ENCODE measurements at places on chromosomes 2 and 18.

- DNase-seq = no peak
Measured at GRCh38 chr2:161004379-161004778, 155.8 kb upstream of the TANK start.

DNA sequence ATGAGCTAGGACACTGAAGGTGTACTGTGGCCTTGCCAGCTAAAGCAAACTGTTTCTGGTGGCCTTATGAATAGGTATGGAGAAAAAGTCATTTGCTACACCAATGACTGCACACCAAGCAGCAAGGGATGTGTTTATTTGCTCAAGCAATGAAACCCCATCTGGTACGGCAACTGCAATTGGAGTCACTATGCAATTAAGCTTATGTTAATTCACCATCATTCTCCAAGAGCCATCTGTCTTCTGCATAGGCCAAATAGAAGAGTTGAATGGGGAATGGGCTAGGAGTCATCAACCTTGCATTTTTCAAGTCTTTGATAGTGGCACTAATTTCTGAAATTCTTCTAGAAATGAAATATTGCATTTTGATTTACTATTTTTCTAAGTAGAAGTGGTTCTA lies 372.0 kb downstream of the KCNJ3 start:
- DNase-seq = no peak

DNA sequence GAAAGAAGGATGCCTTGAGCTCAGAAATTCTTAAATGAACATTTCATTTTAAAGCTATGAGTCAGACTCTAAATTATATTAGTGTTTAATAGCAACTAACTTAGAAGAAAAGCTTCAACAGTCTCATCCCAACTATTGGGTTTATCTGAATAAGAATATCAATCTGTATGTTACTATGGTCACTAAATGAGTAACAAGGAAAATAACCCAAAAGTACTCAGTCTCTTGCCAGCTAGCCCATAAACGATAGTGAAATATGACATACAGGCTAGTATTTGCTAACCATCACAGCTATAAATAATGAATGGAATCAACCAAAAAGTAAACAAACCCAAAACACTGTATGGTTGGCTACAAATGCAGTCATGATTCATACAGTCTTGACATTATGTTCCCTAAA lies 174.9 kb downstream of the RAB3GAP1 start:
- DNase-seq = no peak

DNA sequence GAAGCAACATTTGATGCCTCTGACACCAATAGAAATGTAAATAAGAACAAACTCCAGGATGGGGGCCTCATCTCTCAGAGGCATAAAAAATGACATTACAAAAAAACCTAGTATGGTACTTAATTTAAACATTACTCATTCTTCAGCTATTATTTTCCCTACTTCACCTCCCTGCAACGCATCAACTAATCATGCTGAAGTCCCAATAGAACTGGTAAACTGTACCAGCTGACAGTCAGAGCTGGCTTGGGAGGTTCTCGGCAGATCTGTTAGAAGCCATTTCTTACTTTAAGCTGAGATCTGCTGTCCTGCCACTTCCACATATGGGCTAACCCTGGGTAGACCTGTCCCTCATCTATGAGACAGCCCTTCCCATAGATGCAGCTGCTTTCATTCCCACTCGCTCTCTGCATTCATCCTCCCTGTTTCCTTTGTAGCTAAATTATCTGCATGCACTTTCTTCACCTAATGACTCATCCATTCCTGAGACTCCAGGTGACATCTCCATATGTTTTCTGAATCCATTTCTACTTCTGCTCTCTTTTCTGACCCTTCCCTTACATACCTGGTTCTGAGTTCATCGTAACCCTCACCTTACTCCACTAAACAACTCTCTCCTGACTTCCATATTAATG lies 108.1 kb downstream of the AOX1 start:
- no peak for DNase-seq

- no peak for DNase-seq
Measured at GRCh38 chr2:143334837-143335236, 205.6 kb downstream of the ARHGAP15 start.

GRCh38 chr2:2083113-2083758 lies 247.8 kb downstream of the MYT1L start:
- no peak for DNase-seq

GRCh38 chr2:133287709-133288108 lies 280.6 kb downstream of the NCKAP5 start:
- DNase-seq = no peak

DNA sequence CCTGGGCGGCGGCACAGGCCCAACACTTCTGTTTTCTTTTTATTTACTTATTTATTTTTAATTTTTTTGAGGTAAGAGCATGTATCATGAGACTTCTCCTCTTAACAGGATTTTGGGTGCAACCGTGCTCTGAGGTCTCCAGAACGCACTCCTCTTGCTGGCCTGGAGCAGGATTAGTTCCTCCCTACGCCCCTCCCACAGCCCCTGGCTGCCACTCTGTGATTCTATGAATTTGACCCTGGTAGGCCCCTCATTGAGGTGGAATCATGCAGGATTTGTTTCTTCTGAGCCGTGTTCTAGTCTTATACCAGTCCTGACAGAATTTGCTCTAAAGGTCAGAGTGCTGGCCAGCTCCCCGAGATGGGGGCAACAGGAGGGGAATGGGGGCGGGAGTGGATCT lies 106.5 kb upstream of the HS6ST1 start:
- DNase-seq = no peak

GRCh38 chr2:80748592-80748991 lies 444.0 kb upstream of the LRRTM1 start:
- DNase-seq = no peak

GRCh38 chr2:168021800-168022587 lies 225.4 kb downstream of the STK39 start:
- DNase-seq = no peak

GRCh38 chr2:56448403-56449001 lies 264.7 kb downstream of the CCDC85A start:
- DNase-seq = no peak

DNA sequence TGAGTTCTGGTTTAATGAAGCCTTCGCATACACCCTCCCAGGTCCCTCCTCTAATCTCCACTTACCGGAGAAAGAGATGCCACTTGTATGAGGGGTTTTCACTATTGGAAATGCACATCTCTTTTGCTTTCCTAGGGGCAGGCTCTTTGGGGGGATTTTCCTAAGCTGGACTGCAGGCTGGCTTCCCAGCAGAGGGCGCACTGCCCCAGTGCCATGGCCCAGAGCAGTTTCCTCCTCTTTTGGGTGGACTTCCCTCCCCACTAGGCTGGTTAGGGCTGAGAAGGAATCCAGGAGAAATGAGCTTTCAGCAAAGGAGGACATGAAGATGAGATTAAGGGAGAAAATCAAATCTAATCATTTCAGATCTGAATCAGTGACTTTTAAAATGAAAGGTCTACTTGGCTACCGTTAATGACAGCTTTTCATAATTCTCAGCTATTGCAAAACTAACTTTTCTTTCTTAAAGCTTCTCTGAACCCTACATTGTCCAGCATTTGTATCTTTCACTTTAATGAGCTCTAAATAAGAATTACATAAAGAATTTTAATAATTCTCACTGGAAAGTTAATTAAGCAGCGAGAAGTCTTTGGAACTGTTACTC lies 784.1 kb upstream of the FANCL start:
- no peak for DNase-seq

DNA sequence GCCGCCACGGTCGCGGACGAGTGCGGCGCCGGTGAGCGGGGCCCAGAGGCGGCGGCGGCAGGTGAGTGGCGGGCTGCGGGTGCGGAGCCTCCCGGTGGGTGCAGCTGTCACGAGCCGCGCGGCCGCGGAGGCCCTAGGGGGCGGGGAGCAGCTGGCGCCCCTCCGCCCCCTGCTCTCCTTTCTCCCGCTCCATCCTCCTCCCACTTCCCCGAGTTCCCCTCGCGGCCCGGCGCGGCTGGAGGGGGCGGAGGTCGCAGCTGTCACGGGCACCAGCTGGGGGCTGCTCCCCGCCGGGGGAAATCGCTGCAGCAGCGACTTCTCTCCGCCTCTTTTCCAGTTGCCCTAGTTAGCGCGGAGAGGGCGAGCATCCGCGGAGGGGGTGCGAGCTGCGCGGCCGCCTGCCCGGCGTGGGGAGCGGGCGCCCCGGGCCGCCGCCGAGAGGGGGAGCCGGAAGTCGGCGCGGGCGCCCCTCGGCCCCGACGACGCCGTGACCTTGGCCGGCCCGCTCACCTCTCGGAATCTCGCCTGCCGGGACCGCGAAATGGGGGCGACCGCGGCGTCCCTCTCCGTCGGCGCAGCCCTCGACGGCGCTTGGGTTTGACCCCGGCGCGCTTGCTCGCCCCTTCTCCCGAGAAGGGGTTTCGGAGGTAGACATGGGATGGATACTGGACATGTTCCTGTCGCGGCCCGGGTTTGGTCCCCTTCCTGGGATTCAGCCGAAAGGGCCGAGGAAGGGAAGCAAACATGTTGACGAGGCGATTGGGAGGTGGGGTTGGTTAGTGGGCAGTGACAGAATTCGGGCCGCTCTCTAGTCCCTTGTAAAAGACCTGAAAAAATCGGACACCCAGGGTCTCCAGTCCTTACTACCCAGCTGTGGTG lies 727 bp downstream of the NCOA1 start:
- peak; percentile 18 for DNase-seq

DNA sequence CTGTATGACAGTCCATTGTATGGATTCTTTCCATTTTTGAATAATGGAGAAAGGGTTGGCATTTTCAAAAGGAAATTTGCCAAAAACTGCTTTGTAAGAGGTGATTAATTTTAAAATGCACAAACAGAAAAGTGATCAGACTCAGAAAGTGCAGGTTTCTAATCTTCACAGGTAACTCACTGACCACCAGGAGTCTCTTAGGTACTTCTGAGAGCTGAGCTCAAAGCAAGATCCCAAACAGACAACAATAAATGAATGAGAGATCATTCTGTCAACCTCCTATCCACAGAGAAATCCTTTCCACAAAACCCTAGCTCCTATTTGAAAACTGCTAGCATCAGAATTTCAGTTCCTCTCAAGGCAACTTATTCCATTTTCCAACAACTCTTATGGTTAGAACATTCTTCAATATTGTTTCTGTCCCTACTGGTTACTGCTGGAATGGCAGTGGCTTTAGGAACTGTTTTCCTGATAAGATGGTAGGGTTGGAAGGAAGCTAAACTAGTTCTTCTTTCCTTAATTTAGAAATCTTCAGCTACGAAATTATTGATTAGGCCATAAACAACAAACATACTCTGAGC lies 20.6 kb upstream of the HAAO start:
- DNase-seq = no peak

DNA sequence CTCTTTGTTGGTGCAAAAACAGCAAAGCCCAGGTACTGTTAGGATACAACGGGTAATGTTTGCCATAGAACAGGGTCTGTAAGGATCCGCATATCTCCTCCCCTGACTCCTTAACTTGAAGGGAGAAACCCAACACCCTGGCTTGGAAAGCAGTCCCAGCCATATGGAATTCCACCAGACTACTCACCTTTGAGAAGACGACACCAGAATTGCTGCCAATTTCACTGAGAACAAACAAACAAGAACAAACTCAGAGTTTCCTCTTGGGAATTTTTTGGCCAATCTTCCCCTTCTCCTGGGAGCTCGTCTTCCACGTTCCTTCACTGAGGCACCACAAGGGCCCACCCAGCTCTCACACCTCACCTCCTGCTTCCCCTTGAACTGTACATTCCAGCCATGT lies 29.2 kb downstream of the CAPN14 start:
- no peak for DNase-seq

DNA sequence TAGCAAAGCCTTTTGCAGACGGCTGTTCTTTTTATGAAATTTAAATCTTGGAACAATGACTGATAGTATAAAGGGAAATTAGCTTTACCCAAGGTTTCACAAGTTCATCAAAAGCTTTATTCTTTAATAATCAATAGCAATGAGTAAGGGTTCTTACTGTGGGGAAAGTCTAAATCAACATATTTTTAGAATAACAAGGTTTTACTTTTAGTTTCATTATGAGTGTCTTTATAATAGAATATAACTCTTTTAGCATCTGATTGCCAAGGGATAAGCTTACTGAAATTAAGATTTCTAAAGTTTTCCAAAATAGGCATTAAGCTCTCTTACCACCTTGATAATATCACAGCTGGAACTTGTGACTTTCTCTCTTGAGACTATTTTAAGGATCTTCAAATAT lies 1489.7 kb downstream of the LRP1B start:
- DNase-seq = no peak

DNA sequence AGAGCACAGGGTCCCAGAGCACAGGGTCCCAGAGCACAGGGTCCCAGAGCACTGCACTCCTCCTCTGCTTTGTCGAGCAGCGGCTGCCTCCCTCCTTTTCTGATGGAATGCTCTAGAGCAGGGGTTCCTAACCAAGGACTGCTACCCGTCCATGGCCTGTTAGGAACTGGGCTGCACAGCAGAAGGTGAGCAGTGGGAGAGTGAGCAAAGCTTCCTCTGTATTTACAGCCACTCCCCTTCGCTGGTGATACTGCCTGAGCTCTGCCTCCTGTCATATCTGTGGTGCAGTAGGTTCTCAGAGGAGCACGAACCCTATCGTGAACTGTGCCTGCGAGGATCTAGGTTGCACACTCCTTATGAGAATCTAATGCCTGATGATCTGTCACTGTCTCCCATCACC lies 33.1 kb upstream of the ADNP2 start:
- DNase-seq = no peak

DNA sequence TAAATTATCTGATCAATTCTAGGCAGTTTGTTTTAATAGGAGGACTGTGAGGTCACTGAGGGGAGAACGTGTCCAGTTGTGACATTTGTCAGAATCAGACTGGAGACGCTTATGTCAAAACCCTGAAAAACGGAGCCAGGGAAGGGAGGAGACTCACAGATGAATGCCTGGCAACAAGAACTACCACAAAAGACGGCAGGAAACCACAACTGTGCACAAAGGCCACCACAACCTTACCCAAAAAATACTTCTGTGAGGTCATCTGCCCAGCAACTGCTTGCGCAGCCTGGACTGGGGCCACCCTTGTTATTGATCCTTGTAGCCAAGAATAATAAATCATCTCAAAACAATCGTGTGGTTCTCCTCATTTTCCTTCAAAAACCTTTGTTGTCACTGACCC lies 173.0 kb upstream of the ALKAL2 start:
- no peak for DNase-seq

DNA sequence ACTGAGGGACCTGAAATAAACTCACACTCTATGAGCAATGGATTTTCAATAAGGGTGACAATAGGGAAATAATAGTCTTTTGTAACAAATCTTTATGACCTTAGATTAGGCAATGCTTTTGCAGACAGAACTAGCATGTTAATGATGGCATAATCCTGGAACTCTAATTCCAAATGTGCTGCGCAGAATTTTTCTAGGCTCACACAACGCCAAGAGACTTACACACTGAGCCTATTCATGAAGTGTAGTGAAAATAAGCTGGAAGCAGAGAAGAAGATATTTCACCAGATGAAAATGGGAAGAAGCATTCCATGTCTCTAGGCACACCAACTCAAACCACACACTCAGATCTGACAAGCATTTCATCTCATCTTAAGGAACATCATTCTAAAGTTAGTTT lies 178.5 kb downstream of the L3MBTL4 start:
- DNase-seq = no peak

- no peak for DNase-seq
Measured at GRCh38 chr18:35620765-35621164, 39.2 kb downstream of the GALNT1 start.
